ENCODE measurements at places on chromosomes 1 and 21.

DNA sequence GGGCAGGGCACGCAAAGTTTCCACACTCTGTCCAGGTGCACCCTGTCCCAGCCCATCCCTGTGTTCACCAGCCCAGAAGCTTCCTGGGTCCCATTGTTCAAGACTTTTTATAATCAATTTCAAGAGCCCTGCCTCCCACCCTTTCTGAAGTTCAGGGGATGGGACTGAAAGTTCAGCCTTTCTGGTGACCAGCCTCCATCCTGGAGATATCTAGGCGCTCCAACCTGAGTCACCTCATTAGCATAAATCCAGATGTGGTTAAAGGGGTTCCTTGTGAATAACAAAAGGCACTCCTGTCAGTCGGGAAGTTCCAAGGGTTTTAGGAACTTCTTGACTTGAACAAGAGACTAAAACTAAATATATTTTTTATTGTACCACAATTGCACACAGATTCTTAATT lies 48.4 kb upstream of the RAP1A start:
- no peak for DNase-seq

- DNase-seq: no peak
Measured at GRCh38 chr1:7093297-7093696, 308.0 kb downstream of the CAMTA1 start.

GRCh38 chr1:101245246-101245927 lies 8.6 kb downstream of the S1PR1 start:
- no peak for DNase-seq

DNA sequence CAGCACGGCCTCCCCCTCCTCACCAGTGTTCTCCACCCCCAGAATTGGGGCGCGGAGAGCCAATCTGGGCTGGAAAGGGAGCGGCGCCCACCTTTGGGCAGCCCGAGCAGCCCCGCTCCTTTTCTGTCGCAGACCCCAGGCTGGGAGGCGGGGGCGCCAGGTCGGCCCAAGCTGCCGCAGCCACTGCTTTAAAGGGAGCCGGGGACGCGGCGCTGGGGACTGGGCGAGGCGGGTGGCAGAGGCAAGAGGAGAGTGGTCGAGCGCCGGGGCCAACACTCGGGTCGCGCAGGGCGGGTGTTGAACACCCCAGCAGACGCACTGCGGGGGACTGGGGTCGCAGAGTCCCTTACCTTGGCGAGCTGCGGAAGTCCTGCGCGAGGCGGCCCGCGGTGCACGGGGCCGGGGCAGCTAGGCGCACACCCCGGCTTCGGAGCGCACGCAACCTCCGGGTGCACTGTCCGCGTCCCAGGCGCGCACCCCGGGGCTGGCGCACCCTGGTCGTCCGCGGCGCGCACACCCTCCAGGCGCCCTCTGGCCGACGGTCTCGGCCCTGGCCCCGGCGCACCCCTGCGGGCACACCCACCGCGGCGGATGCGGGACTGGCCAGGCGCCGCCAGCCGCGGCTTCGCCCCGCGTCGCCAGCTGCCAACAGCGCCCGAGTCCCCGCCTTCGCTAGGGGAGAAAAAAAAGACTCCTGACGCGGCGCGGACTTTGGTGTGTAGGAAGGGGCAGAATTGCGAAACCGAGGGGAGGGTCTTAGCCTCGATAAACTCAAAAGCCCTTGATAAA lies at the start of gene KANK4:
KANK4 (minus strand) TSS at position 679 of the 789 bp plus-strand sequence. CDS start 37,870 bp downstream, outside the sequence.
- no peak for DNase-seq

DNA sequence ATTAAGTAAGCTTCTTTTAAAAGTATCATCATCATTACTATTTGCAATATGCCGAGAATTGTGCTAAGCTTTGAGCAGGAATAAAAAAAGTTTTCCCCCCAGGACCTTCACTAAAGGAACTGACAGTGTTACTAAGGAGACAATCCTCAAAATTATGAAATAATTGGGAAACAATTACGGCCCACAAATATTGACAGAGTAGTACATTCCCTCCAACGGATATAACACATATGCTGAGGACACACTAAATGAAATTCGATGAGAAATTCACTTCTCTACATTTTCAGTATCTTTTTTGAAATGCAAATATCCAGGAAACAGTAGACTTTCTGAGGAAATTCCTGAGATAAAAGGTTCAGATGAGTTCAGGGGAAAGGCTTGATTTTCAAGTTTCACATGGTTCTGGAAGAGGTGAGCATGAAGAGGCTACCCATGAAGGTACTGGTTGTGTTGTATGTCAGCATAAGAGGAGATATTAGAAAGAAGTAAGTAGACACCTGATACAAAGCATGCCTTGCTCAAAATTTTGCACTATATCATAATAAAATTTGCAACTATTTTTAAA lies 171.2 kb upstream of the NR5A2 start:
- DNase-seq: no peak

GRCh38 chr1:156284757-156285156 lies 632 bp downstream of the TMEM79 start:
- no peak for DNase-seq

All from fibroblast of skin of back (primary cell).